Sigmoid colon (tissue), 7 donors: ENCODE measurements at places on chromosomes 16 and 17.
A peak's percentile ranks its signal among the peaks of the same experiment; 100 is the strongest.

- DNase-seq: no peak
Observed at GRCh38 chr17:71527311-71527710, 593.5 kb upstream of the SOX9 start.

- DNase-seq: no peak
Observed at GRCh38 chr17:12548558-12548957, 117.1 kb upstream of the MYOCD start.

GRCh38 chr16:79053577-79053976 lies 547.0 kb downstream of the MAF start:
- DNase-seq: no peak

DNA sequence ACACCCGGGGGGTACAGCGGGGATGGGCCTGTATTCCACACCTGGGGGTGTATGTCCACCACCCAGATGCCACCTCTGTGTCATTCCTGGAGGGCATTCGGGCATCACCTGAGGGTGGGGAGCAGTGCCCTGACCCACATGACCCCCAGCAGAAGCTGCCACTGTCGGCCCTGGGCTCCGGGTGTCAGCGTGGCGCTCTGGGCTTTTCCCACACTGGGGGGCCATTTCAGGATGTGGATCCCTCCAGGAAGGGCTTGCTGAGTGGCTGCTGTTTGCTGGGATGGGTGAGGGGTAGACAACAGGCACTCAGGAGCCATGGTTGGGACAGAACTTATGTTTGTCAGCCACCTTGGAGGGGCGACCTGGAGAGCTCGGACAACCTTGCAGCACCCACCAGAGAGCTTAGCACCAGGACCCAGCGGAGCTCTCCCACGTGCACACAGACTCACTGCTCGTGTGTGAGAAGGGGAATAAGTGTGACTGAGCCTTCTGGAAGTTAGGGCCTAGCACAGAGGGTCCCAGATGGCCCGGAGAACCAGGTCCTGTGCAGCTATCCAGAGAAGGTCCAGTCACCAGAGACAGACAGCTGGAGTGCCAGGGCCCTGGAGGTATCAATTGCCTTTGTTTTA lies 102.7 kb downstream of the METRNL start:
- DNase-seq: peak; percentile 43

GRCh38 chr16:54176376-54176901 lies 110.1 kb downstream of the IRX3 start:
- no peak for DNase-seq

- DNase-seq: no peak
Observed at GRCh38 chr17:16649585-16649984, 4.1 kb downstream of the ZNF624 start.

GRCh38 chr17:72786209-72786608 lies 306.3 kb downstream of the SLC39A11 start:
- no peak for DNase-seq

DNA sequence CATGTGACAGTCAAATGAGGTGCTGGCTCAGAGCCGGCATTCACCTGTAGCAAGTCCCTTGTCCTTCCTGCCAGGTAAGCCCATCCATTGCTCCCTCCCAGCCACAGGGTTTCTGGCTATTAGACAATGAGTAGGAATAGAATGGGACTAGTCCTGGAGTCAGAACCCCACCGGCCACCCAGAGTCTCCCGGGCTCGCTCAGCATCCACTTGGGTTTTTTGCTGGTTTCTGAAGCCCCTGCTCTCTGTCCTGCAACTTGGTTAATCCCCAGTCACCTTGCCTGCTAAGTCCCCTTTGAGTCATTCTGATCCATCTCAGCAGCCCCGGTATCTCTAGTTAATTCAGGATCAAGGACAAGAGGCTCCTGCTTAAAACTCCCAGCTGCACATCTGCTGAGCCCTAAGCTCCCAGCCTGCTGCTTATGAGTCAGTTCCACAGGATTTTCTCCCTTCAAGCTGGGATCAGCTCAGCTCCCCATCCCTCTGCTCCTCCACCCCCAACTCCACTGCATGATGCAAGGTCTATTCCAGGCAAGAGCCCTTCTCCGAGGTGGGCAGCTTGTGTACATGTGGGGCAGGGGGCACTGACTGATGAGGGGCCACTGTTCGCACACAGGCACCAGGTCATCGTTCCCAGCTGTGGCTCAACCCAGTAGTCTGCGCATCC lies 19.9 kb upstream of the MRPS23 start:
- no peak for DNase-seq

- peak; percentile 25 for DNase-seq
Observed at GRCh38 chr17:42378959-42379594, 9.2 kb downstream of the STAT3 start.

DNA sequence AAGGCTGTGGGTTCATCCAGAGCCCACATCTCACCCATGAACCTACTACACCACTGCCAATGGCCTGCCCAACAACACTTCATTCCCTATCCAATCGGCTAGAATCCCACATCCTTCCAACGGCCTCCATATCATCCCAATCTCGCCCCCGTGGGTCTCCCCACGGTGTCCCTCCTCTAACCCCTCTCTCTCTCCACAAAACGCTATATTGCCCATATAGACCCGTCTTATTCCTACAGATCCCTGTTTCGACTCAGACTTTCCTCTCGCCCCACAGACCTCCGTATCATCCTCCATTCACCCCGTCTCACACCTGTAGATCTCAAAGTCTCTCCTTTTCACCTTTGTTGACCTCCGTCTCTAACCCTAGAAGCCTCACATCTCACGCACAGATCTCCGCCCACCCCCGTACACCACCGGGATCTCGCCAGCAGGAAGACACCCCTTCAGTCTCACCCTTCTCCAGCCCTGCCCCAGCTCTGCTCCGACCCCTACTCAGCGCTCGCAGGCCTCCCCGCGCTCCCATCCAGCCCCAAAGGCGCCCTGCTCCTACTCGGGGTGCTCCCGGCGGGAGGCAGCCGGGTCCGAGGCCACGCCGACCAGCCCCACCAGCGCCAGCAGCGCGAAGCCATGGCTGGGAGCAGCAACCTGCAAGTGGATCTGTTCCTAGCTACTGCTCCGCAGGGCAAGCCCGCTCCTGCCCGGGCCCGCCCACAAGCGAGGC lies at the start of gene FDXR:
Gene FDXR, minus strand, starts transcription at position 682 of the 724 bp plus-strand sequence. Its CDS starts 50 bp downstream, at position 632.
- DNase-seq: no peak

- no peak for DNase-seq
Observed at GRCh38 chr17:43741636-43742035, 17.0 kb downstream of the SOST start.

DNA sequence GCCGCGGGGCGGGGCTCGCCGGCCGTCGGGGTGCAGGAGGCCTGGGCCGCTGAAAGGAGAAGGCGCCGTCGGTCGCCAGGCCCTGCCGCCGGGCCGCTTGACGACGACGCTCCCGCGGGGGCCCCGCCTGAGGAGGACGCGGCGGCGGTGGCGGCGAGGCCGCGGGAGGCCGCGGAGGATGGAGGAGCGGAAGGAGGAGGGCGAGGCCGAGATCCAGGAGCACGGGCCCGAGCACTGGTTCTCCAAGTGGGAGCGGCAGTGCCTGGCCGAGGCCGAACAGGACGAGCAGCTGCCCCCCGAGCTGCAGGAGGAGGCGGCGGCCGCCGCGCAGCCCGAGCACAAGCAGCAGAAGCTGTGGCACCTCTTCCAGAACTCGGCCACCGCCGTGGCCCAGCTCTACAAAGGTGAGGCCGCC lies 430 bp downstream of the HAPSTR1 start:
- DNase-seq: peak; percentile 76

DNA sequence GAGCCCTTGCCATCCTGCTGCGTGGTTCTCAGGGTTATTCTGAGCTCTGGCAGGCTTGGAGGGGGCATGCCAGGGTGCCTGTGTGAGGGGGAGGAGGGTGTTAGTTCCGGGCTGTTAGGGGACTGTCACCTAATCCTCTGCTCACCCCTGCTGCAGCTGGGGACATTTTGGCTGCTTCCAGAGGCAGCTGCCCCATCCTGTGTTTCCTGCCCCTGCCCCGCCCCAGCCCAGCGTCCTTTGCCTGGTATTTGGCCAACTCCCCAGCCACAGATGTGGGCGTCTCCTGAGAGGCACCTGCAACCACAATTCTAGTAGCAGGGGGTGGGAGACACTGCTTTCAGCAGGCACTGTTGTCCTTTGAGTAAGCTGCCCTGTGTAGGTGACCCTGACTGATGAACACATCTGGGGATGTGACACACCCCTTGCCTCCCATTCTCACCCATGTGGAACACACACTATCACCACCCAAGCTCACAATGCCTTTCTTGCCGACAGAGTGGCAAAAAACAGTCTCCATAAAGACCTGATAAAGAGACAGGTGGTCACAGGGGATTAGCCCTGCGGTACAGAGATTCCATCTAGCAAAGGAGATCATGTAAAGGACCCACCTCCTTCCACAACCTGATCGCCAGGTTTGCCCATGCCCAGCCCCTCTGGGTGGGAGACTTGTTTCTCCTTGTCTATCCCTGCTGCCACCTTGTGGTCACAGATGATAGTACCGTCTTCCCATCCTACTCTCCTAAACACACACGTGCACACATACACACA lies at the start of gene CHRNE:
Gene CHRNE, minus strand, starts transcription at position 48 of the 768 bp plus-strand sequence. Its CDS starts 35 bp downstream, at position 13.
- peak; percentile 86 for DNase-seq

GRCh38 chr17:70420861-70421445 lies 251.6 kb downstream of the KCNJ2 start:
- DNase-seq: no peak

- DNase-seq: no peak
Observed at GRCh38 chr17:72525225-72526015, 404.6 kb downstream of the SOX9 start.

GRCh38 chr16:47211218-47211617 lies 67.5 kb upstream of the NETO2 start:
- DNase-seq: no peak

DNA sequence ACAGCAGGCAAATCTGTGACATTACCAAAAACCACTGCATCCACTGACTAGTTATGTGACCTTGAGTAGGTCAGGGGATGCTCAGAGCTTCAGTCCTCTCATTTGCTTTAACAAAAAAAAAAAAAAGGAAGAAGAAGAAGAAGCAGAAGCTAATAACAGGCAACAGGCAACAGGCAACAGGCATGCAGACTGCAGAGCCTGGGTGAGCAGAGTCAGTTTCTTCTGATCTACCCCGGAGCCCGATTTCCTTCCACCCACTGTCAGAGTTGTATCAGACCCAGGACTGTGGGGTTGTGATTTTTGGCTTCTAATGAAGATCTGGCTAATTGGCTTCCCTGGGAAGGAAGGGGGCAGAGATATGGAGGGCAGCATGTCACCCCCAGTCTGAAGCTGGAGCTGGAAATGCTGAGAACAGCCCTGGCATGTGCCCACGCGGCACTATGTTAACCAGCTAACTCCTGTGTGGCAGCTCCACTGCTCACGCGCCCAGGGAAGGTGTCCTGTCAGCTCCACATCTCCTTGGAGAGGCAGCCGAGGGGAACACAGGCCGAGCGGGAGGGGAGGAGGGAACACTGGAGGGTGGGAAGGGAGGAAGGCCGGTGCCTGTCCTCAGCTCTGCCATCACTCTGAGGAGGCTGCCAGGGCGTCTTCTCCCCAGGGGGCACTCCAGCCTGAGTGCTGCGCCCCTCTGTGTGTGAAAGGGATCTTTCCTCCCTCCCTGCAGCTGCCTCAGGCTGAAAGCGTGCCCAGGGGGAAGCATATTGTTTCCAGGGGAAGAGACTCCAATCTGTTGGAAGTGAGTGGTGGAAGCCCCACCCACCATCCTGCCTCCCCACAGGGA lies 17.6 kb downstream of the SRCIN1 start:
- DNase-seq: no peak

GRCh38 chr17:75720656-75721462 lies at the start of gene ITGB4:
TSS of gene ITGB4 (plus strand) at chr17:75721459. CDS start at chr17:75724704, 3,245 bp downstream.
- DNase-seq: no peak

DNA sequence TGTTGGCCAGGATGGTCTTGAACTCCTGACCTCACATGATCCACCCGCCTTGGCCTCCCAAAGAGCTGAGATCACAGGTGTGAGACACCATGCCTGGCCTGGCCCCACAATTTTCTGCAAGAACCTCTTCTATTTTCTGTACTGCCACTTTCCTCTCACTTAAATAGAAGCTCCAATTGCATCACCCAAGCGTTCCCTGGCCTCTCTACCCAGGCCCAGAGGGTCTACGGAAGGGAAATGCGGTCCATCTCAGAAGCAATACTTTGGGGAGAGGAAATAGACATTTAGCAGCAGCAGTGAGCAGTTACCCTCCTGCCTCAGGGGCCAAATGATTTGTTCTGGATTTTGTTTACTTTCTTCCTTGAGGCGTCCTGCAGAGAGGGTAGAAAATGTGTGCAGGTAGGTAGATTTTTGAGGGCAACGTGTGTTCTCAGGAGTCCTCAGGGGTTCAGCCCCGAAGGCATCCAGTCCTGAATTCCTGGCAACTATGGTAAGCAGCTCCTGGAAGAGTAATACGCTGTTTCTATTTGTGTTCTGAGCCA lies 11.0 kb downstream of the SLC6A4 start:
- DNase-seq: no peak

DNA sequence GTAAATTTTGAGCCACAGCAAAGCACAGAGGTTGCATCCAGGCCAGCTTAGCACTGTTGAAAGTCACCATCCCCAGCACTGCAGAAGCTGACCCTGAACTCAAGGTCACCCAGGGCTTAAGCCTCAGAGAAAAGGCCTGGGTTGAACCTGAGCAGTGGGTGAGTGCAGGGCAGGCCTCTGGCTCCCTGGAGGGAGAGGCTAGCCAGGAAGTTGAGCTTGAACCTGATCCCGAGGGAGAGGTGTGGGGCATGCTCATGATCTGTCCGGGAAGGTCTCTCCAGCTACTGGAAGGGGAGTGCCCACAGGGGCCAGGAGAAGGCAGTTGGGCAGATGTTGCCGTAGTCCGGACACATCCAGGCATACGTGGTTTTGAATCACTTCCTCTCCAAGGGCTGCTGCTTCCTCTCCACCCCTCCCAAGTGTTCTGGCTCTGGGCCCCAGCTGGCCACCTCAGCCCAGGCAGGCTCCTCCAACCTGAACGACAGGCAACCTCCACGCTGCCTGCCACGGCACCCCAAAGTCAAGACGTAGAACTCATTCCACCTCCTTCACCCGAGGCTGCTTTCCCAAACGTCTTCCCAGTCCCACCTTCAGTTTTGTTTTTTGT lies 18.4 kb downstream of the CARHSP1 start:
- DNase-seq: peak; percentile 76

- DNase-seq: no peak
Observed at GRCh38 chr17:57679906-57680695, 65.0 kb downstream of the CCDC182 start.

DNA sequence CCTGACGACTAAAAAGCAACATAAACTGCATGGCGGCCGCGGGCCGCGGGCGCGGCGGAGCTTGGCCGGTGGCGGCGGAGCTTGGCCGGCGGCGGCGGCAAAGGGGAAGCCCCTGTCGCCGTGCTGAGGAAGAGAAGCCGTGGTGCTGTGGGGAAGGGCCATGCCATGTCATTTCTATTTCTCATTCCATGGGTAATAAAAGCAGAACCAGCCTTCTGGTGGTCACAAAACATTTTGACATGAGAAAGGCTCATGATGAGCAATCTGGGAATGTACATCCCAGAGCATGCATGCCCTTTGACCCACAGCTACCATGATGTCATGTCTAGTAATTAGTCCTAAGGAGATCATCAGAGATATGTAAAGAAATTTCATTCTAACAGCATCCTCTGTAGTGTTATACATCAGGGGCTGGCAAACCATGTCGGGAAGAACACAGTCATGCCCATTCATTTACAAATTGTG lies 23.9 kb upstream of the HEATR6 start:
- no peak for DNase-seq

DNA sequence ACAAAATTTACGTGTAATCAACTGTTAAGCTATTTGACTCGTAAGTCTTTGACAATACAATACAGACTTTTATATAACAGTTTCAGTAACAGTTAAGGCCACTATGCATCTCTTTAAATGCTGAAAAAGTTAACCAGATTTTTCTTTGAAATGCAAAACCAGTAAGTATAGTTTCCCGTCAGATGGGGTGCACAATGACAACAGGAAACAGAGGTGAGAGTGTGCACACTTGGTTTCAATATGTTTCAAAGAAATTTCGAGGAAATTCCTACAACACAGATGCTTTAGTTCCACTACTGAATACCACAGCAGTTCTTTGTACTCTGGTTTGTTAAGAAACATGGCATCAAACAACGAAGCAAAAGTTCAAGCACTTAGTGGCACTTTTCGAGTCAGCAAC lies 48.4 kb downstream of the RNF157 start:
- DNase-seq: no peak
